ENCODE measurements at places on chromosomes 11 and 22.

DNA sequence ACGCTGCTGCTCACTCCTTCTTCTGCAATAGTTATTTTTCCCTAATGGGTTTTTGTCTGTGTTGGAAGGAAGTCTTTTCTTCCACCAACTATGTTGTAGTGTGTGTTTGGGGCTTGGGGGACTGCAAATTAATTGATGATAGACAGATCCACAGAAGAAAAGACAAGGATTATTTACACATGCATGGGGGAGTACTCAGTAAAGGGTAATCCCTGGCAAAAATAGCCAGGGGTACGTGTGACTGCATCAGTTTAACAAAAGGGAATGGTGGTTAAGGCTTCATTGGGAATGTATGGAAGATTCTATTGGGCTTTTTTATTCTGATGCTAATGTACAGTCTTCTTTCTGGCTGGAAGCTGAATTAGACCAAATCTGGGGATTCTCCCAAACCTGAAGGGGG, 20.2 kb upstream of the FEZ1 start:
- no peak for DNase-seq

- DNase-seq, result no peak
Observed at GRCh38 chr11:116729501-116730240, 43.1 kb downstream of the BUD13 start.

GRCh38 chr11:74650498-74650897, 58.1 kb downstream of the POLD3 start:
- no peak for DNase-seq

GRCh38 chr11:94762208-94762607, 5.9 kb upstream of the AMOTL1 start:
- no peak for DNase-seq

DNA sequence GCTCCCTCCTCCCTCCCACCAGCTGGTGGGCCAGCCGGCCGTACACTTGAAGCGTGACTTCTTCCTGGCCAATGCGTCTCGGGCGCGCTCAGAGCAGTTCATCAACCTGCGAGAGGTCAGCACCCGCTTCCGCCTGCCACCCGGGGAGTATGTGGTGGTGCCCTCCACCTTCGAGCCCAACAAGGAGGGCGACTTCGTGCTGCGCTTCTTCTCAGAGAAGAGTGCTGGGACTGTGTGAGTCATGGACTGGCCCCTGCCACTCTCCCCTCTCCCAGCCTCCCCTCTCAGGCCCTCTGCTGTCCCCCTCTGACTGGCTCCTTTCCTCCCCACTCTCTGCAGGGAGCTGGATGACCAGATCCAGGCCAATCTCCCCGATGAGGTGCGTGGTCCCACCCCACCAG, 24.7 kb downstream of the CAPN1 start:
- DNase-seq, result no peak

GRCh38 chr11:73029403-73029802, 112.7 kb downstream of the FCHSD2 start:
- no peak for DNase-seq

- DNase-seq, result no peak
Observed at GRCh38 chr11:93542811-93543229, 371 bp downstream of the SMCO4 start.

DNA sequence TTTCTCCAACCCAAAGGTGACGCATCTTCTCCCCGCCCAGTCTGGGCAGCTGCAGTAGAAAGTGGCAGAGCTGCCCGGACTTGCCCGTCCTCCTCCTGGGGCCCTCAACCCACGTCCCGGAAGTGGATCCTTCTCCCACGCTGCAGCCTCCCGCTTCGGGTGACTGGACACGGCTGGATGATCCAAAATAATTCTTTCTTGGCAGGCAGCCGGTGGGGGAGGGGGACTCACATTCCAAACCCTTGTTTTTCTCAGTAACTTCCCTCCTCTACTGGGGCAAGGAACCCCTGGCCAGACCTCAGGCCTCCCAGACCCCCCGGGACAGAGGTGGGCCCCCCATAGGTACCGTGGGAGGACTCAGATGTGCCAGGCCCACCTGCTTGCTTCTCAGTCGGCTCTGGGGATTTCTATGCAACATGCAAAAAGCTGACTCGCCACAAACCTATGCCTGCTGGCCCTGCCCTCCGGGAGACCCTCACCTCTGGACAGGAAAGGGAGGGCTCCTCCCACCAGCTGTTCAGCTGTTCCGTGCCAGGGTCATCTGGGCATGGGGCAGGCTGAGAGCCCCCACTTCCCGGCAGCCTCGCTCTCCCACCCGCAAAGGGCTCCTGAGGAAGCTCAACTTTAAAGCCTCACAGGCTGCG, 1.4 kb downstream of the PLXNB2 start:
- DNase-seq, result no peak

- DNase-seq, result no peak
Observed at GRCh38 chr11:113161711-113162591, 152.4 kb upstream of the TTC12 start.

DNA sequence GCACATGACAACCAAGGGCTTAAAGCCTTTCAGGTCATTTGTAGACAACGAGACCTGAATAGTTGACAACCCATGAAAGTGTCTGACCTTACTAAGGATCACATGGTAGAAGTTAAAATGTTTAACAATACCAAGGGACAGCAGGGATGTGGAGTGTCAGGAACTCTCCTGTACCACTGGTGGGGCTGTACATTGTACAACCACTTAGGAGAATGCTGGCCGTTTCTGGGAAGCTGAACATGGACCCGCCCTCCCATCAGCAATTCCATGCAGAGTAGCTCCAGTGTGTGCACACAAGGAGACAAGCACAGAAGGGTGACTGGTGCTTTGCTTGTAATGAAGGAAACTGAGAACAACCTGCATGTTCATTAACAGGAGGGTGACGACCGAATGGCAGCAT, 162.9 kb downstream of the MPPED1 start:
- DNase-seq, result no peak

GRCh38 chr11:123062892-123063825, 1.2 kb upstream of the HSPA8 start:
- no peak for DNase-seq

DNA sequence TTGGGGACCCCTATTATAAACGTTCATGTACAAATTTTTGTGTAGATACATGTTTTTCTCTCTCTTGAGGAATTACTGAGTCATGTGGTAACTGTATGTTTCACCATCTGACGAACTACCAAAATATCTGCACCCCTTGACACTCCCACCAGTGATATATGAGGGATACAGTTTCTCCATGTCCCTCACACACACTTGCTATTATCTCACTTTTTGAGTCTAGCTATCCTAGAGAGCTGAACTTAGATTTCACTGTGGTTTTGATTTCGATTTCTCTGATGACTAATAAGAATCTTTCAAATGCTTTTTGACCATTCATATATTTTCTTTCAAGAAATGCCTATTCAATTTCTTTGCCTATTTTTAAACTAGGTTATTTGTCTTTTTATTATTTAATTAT, 200.2 kb downstream of the PGR start:
- DNase-seq, result no peak

GRCh38 chr22:42813501-42813900, 43.6 kb downstream of the ARFGAP3 start:
- no peak for DNase-seq

DNA sequence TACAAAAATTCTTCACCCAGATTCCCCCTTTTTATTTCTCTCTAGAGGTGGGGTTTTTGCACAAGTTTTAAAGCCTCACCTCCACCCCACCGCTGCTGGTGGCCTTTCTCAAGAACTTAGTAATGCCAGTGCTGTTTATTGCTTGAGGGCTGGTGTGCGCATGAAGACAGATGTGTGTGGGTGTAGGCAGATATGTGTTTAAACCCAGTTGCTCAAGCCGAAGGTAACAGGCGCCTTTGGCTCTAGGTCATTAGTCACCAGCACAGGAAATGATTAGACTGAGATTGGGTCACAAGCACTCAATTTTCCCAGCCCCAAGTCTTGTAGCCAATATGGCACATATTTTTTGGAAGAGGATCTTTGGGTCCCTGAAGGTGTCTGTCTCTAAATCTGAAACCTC, 2.7 kb upstream of the CLMP start:
- no peak for DNase-seq

Measured in stimulated activated CD4-positive, alpha-beta T cell treated with anti-CD3 and anti-CD28 coated beads, Interleukin-12 subunit alpha, Interleukin-12 subunit beta, amount 100 ng/mL, for 24 hours (primary cell).